ENCODE measurements at places on chromosomes 12 and 14.

- peak; percentile 89 for DNase-seq
These were observed 5.1 kb downstream of the CISTR start for GRCh38 chr12:53746592-53747092.

- no peak for DNase-seq
These were observed 207.3 kb downstream of the SSPN start for GRCh38 chr12:26402648-26403047.

DNA sequence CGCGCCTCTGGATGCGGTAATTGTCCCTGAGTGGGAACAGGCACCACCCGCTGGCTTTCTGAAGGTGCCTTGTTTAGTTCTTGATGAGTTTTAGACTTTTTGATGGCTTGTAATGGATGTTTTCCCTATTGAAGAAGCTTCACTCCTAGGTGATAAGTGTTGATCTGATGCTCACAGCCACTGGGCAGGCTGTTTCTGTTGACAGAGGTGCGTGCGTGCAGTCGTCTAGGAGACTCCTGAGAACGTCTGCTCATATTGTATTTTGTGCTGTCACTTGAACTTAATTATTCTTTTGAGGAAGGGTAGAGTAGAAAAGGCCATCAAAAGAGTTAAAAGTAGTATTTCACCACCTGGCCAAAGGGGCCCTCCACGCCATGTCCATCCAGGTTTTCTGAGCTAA lies 70.5 kb downstream of the EP400 start:
- DNase-seq = no peak

- DNase-seq = no peak
These were observed 188.7 kb downstream of the BCAT1 start for GRCh38 chr12:24760162-24760561.

- no peak for DNase-seq
These were observed 1094.0 kb downstream of the FSCB start for GRCh38 chr14:43413084-43413483.

DNA sequence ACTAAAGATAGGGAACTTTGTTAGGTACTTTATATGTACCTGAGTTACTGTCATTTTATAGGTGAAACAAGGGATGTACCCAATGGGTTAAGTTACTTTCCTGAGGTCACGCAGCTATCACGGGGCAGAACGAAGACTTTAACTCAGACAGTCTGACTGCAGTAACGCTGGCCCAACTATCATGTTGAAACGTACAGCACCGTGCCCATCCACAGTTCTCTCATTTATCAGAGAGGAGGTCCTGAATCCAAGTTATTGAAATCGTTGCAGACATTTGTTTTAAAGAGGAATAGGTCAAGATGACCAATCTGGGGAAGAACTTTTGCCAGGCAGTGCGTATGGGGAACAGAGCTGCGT lies 587 bp upstream of the C12orf75 start:
- no peak for DNase-seq

GRCh38 chr12:123242116-123242904 lies 9.1 kb downstream of the MTRFR start:
- DNase-seq = no peak

- DNase-seq = no peak
These were observed 10.7 kb downstream of the KANSL2 start for GRCh38 chr12:48671231-48671856.

- no peak for DNase-seq
These were observed 69.7 kb downstream of the TTC9 start for GRCh38 chr14:70711451-70711850.

GRCh38 chr14:86788224-86788623 lies 1204.8 kb downstream of the GALC start:
- no peak for DNase-seq

GRCh38 chr12:108975024-108975593 lies 45.8 kb downstream of the SVOP start:
- no peak for DNase-seq

GRCh38 chr12:67202678-67203012 lies 66.5 kb upstream of the CAND1 start:
- no peak for DNase-seq

DNA sequence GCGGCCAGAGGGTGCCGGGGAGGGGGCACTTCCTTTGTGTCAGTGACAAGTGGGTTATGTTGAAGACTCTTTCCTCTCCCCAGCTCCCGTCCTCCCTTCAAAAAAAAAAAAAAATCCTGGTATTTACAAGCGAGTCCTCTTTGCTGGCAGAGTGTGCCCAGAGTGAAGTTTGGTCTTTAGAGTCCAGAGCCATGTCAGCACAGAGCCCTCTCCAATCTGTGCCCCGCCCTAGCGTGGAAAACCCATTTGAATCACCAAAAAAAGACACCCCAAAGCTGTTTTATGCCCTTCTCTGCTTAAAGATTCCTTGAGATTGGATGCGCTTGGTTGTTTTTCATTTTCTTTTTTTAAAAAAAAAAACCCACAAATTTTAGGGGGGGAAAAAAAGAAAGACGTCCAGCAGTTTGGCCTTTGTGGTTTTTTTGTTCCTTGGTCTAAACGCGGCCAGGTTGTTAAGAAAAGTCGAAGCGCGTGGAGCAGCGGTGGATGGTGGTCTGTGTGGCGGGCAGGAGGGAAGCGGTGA lies 3.3 kb downstream of the NKX2-1 start:
- no peak for DNase-seq

GRCh38 chr12:95213928-95214327 lies 3.3 kb downstream of the FGD6 start:
- no peak for DNase-seq

DNA sequence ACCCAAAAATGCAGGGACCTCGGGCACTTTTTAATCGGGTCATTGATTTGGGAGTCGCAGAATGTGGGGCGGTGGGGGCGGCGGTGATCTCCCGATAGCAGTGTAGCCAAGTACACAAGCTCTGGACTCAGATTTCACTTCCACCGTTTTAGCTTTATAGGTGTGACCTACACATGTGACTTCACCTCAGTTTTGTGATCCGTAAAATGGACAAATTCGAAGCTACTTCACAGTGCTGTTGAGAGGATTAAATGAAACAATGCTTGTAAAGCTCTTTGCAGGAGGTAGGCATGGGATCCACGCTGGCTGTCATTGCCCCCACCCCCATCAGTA lies 478 bp downstream of the RITA1 start:
- no peak for DNase-seq

DNA sequence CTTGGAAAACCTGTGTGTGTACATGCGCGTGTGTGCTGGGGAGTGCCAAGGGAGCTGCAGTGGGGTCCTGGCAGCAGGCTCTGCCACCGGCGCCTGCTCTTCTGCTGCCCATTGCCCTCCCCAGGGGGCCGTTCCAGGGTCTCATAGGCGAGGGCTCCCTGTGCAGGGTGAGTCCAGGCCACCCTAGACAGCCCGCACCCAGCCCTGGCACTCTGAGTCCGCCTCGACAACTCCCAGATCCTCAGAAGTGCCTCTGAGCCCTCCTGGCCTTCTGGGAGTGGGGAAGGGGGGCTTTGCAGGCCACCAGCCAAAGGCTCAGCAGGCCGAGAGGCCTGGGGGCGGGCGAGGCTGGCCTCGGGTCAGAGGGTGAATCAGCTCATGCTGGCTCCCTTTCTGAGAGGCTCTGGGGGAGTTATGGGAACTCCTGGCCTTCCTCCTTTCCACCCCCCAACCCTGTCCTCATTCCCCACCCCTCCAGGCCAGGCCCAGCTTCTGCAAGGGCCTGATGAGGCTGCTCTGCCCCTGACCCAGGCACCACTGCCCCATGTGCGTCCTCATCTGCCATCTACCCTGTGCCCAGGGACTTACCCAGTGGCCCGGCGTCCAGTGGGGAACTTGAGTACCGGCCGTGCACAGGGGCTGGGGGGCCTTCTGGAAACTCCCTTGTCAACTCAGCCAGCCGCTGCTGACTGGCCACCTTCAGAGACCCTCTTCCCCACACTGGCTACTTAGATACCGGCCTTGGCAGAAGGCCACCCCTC lies 2.1 kb upstream of the TEDC1 start:
- no peak for DNase-seq
